ENCODE measurements at places on chromosomes 16 and 17.

DNA sequence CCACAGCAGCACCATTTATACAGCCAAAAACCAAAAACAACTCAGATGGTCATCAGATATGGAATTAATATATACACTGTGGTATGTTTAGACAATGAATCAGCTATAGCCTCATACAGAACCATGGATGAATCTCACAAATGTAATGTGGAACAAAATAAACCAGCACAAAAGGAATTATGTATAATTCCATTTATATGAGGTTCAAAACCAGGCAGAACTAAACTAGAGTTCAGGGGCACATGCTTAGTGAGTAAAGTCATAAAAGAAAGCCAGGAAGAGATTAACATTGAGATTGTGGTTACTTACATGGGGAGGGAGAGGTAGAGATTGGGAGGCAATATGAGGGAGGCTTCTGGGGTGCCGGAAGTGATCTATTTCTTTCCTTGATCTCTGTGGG, 231.1 kb downstream of the COPRS start:
- peak; percentile 59 for DNase-seq

DNA sequence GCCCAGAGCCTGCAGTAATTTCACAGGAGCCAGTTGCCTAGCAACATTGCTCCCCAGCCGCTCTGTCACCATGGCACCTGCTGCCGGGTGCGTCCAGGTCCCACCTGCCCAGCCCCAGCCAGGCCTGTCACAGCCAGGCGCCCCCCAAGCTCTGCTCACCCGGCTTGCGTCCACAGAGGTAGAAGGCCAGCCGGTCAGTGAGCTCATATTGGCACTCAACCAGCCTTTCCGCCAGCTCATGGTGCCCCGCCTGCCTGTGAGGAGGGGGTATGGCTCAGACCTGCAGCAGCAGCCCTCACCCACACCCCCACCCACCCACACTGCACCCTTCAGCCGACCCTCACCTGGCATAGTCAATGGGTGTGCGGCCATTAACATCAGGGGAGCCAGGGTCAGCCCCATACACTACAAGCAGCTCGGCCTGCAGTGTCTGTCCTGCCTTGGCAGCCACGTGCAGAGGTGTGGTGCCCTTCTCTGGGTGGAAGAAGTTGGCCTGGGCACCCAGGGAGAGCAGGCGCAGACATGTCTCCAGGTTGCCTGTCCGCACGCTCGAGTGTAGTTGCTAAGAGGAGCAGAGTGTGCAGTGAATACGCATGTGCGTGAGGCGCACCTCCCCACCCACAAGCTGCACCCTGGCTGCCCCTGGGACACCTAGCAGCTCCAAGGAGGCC, 7.7 kb downstream of the GIT1 start:
- DNase-seq: no peak

- DNase-seq: peak; percentile 24
Measured at GRCh38 chr17:12282056-12282455, 261.4 kb downstream of the MAP2K4 start.

GRCh38 chr17:5862395-5862794, 207.8 kb upstream of the WSCD1 start:
- DNase-seq: no peak

DNA sequence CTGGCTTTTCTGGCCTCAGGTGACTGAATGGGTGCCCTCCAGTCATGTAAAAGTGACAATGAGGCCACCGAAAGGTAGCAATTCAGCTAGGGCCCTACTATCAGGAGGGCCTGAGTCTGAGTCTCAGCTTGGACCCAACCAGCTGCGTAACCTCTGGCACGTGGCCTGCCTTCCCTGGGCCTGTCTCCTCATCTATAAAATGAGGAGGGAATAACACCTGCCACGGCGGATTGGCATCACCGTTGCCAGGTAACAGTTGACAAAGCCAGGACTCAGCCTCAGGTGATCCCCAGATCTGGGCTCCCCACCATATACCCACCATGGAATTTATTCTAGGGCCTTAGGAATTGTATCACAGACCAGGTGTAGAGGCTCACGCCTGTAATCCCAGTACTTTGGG, 217.1 kb downstream of the KATNIP start:
- no peak for DNase-seq

DNA sequence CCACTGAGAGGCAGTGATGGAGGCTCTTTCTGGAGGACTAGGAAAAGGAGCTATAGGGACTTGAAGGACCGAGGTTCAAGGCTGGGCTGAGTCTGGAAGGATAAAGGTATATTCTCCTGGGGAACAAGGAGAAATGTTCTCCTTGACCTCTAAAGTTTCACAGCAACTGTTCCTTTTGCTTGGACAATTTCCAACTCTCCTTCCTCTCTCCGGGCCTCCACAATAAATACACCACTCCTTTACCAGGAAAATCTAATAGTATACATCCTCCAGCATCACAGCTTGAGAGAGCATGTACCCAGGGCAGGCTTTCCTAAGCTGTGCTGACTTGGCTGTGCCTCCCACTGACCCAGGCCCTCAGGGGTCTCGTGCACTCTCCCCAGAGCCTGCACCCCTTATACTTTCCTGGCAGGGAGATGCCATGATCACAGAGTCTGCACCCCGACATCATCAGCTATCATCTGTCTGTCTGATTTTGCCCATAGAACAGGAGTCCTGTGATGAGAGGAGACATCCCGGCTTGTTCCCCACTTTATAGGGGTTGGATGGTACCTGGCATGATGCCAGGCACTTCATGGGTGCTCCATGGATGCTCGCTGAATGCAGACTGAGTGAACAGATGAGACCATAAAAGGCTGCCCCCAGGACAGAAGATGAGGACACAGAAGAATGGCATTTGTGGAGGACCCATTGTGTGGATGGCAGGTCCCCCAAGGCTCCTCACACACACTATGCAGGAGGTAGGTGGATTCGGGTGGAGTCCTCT, 582.6 kb upstream of the CDH5 start:
- no peak for DNase-seq

GRCh38 chr17:21482189-21482865, 106.2 kb downstream of the KCNJ12 start:
- no peak for DNase-seq

GRCh38 chr16:595942-596735, 6.3 kb downstream of the RAB40C start:
- DNase-seq: no peak

DNA sequence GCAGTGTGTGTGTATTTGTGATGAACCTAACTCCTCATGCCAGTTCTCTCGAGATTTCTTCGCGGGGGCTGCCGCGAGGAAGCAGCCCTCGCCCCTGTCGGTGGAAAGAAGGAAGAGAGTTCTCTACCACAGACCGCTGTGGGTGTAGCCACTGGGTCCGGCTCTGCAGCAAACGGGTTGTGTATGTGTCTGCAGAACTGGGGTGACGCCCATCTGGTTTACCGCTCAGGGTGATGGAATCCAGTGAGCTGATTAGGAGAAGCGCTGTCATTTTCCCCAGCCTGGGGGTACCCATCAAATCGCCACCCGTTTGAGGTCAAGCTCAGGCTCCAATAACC, 7.7 kb downstream of the CORO6 start:
- DNase-seq: no peak

GRCh38 chr17:17816831-17817551, 19.8 kb downstream of the SREBF1 start:
- DNase-seq: no peak

- DNase-seq: peak; percentile 52
Measured at GRCh38 chr17:62775876-62776275, 32.2 kb downstream of the MARCHF10 start.

DNA sequence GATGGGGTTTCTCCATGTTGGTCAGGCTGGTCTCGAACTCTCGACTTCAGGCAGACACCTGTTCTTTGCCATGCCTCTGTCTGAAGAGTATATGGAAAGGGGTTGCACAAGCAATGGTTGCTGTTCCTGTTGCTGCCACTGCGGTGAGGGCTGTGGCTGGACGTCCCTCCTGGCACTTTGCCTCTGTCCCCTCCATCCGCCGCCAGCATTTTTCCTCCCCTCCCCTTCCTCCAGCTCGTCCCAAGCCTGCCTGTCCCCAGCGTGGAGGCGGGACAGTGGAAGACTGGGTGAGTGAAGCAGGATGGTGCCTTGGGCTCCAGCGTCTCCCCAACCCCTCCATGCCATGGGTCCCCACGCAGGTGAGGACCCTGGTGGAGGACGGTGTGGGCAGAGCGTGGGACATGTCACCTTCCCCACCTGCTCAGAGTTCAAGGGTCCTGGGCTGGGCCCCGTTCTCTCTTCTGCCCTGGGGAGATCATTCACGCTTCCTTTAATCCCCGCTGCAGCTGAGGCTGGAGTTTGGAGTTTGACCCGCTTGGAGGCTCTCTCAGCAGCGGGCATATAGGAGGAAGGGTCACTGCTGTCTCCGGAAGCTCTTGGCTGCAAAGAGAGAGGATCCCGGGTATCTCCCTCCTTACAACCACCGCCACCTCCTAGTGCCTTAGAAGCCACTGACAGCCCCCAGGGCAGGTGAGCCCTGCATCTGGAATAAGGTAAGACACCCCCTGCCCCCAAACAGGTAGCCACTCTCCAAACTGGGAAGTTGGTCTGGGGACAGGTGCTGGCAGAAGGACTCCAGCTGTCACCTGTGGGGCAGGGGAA, at the start of gene SLC5A11:
Gene SLC5A11, plus strand, starts transcription at position 238 of the 822 bp plus-strand sequence. CDS start 12,681 bp downstream, outside the sequence.
- DNase-seq: no peak

- DNase-seq: no peak
Measured at GRCh38 chr16:57773019-57773418, 29.3 kb downstream of the KIFC3 start.

- no peak for DNase-seq
Measured at GRCh38 chr17:11244776-11245175, 3.8 kb downstream of the SHISA6 start.

GRCh38 chr17:28725660-28726225, 290 bp downstream of the TLCD1 start:
- DNase-seq: peak; percentile 80

DNA sequence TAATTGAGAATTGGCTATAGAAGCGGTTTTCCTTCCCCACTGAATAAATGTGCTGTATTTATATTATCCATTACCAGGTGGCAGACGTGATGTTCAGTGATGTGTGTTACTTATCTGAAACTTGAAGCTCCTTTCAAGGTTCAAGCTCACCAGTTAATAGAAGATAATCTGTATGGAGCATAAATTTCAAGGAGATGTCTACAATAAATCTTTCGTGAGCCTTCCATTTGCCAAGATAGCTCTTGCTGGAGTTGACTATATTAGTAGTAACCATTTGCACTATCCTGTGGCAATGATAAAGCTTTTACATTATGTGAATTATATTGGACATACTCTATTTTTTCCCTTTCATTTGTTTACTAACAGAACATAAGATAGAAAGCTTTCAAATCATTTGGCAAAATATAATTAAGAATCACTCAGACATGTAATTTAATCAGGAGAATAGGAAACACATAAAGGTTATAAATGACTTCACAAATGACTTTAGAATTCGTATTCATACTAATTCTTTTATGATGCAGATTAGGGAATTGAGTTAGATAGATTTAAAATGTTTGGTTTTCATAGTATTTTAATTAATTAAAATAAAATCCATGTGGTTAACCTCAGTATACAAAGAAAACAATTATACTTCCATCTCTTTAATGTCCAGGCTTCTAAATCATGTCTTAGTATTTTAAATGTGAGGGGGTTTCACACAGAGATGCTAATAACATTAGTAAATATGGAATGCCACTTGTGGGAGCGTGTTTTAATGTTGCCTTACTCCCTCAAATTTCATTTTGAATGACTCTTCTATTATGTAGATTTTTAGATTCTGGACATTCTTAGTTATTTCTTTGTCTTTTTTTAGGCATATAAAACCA, 664.4 kb upstream of the CDH8 start:
- no peak for DNase-seq

DNA sequence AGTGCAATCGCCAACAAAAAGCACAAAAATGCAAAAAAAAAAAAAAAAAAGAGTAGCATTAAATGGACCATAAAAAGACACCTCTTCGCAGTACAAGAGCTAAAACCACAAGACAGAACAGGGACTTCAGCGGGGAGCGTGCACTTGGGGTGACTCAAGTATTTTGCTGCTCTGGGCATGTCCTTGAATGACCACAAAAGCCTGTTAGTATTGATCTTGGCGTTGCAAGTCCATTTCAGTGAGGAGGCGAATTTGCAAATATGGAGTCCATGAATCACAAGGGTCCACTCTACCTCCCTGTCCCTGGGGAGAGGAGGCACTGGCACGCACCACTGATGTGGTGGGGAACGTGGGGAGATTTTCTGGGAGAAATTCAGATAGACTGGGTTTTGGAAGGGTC, 78.9 kb downstream of the CNGB1 start:
- peak; percentile 94 for DNase-seq

DNA sequence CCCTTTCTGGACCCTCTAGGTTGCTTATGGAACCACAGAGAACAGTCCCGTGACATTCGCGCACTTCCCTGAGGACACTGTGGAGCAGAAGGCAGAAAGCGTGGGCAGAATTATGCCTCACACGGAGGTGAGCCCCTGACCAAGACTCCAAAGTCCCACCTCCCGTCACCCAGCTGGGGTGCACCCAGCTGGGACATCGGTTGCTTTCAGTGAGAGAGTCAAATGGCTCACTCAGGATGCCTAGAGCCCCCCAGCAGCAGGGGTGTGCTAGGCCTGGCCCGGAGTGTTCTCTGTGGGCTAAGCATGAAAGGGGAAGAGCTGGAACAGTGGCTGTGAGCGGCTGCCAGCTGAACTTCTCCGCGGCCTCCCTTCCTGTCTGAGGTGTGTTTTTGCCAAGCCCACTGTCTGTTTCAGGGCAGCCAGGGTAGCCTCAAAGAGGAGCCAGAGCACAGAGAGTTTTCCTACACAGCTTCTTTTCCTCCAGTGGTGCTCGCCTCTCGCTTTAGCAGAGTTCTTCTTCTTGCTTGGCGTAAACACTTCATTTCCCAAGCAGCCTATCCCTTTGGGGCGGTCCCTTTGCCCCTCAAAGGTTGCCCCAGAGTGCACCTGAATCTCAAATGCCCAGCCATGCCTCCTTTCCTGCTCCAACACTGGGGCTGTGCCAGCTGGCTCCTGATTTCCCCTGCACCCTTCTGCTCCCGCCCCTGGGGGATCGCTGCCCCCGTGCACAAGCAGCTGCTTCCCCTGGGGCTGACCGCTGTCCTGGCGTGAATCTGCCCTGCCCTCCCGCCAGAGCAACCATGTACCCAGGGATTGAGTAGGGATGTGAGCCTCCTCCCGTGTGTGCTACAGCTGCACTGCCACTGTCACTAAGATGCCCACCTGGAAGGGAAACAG, 2.6 kb upstream of the CHAD start:
- DNase-seq: no peak

GRCh38 chr17:75587675-75588595, at the start of gene MYO15B:
Gene MYO15B, plus strand, starts transcription at chr17:75587800. Its CDS starts 258 bp downstream, at chr17:75588058.
- no peak for DNase-seq

DNA sequence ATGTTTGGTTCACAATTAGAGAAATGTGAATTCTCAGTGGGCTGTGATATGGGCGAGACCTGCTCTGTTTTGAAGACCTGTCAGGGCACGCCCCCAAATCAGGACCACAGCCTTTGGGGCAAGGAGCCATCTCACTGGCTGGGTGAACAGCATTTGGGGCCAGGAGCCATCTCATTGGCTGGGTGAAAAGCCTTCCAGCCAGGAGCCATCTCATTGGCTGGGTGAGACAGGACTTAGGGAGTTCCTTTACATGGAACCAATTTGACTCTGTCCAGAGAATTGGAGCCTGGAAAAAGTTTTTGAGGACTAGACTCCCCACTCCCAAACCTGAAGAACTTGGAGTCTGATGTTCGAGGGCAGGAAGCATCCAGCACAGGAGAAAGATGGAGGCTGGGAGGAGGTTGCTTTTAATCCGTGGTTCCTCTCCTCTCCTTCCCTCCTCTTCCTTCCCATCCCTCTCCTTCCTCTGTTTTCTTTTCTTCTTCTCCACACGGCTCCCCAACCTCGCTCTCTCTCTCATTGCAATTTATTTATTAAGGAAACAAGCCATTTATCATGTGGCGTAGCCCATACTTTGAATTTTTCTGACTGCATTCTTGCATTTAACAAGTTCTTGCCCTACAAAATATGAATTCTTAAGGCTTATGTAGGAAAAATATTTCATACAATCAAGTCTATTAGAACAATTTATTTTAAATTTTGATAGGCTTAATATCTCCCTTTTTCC, 19.7 kb downstream of the FOXL1 start:
- DNase-seq: no peak

Data from LHCN-M2 (cell line).